SJCRH30 (cell line): ENCODE measurements at places on chromosomes 16 and 17. TPM values are rescaled to one million over a fixed set of nuclear protein-coding genes. Genes with fewer than 3 reads are reported as not detected.

Gene KCNG4
- total RNA-seq, result 2.1 and 2.4 TPM in 2 replicates

Gene CHD3
- 101 and 109 TPM in 2 replicates for total RNA-seq

Gene TEX14
- 2.4 and 3.4 TPM in 2 replicates for total RNA-seq

Gene CBLN1
- total RNA-seq, result not detected in 2 replicates

Gene SEPTIN12
- total RNA-seq, result not detected in 2 replicates

Gene DLX3
- not detected in 2 replicates for total RNA-seq
